ENCODE measurements at places on chromosomes 1 and 21.

DNA sequence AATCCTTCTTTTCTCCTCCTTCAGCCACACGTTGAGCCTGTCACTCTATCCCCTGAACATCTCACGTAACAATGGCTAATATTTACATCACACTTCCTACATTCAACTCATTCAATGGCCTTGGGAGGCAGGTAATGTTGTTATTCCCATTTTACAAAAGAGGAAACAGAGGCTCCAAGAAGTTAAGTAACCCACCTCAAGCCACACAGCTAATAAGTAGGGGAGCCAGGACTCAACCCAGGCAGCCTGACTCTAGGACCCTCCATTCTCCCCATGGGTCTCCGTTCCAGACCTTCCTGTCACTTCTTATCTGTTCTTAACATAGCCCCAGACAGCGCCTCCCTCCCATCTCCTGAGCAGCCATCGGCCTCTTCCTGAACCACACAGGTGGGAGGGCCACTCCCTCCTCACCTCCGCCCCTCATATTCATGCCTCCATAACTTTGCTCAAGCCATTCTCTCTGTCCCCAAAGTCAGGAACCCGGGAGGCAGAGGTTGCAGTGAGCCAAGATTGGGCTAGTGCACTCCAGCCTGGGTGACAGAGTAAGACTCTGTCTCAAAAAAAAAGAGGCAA lies 2.2 kb downstream of the PADI4 start:
- no peak for DNase-seq

GRCh38 chr1:95117207-95118066 lies at the start of gene TLCD4:
TSS of gene TLCD4 (plus strand) at chr1:95117355. CDS start at chr1:95143902, 26,547 bp downstream.
- peak; percentile 59 for DNase-seq

DNA sequence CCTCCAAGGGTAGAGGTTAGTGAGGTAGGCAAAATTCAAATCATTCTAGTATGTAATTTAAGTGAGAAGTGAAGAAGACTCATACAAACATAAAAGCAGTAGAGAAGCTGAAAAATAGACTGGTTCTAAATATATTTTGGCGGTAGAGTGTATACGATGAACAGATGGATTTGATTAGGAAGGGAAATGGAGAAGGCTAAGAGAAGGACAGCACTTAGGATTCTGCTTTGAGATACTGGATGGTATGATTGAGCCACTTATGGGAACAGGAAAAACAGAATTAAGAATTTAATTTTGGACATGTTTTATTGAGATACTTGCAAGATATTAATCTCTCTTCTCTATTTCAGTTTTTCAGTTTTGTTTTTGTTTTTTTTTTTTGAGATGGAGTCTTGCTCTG lies 60.1 kb downstream of the EPB41 start:
- DNase-seq = no peak

DNA sequence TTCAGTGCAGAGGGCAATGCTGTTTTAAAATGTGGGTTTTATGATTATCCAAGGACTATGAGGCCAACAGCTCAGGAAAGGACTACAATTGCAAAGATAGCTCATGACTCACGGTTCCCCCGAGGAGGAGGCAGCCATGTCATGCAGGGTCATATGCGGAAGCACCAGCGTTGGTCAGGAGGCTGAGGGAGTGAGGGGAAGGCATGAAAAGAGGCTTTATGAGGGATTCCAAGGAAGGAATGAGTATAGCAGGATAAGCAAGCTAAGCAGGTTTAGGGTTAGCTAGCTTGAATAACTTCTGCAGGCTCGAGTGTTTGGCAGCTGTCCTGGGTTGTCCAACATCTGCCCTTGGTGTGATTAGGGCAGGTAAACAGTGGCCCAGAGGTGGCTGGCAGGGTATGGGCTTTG lies 495.1 kb downstream of the SETD4 start:
- no peak for DNase-seq

GRCh38 chr1:228471762-228472398 lies 15.3 kb upstream of the RNF187 start:
- DNase-seq = peak; percentile 70

DNA sequence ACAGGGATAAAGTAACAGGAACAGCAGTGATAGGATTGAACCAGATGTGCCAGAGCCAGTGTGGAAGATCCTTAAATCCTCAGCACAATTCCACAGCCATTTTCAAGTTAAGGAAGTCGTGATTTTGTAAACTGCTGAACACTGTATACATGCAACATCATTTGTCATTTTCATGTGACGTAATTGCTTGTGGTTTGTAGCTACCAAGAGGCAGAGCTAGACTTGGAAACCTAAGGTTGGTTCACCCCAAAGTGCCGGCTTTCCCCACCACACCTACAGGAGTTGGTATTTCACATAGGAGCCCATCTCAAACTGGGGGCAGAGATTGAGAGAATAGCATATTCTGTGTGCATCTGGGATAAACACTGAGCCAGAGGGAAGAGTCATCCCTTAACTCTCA lies 113.9 kb downstream of the CAPN8 start:
- DNase-seq = no peak

DNA sequence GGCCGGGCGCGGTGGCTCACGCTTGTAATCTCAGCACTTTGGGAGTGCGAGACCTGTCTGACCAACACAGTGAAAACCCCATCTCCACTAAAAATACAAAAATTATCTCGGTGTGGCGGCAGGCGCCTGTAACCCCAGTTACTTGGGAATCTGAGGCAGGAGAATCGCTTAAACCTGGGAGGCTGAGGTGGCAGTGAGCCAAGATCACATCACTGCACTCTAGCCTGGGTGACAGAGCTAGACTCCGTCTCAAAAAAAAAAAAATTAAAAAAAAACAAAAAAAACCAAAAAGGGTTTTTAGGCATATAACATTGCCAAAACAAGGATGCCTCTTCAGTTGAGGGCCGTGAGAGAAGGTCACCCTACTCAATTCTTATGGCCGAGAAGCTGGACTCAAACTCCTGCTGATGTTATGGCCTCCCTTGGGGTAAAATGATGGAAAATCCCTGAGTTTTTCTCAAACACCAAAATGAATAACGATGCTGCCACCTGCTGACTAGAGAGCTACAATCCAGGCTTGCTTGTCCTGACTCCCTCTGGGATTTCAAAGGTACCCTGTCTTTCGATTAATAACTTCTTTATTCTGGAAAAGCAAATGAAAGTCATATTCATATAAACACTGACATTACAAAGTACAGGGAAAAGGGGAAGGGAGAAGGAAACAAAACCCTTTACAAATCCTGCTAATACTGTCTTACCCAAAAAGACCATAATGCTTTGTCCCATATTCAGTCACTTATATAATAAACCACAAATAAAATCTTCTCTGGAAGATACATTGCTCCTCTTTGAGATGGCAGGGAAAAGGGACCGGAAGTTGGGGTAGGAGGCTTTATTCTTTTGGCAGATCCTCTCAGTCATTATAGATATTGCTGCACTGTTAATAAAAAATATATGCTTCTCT lies 10.7 kb downstream of the RAB42 start:
- DNase-seq = peak; percentile 60

DNA sequence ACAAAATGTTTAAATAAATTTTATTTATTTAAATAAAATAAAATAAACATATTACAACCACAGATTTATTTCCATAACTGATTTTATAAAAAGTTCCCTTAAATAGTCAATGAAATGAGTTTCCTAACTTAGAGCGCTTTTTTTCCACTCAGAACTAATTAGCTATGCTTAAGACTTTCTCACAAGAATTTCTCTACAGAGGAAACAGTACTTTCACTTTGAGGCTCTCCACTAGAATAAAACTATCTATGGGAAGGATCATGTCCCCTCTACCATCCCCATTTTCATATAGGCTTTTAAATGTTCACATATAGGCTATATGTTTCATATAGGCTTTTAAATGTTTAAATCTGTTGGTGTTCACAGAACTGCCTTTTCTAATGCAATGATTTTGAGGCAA lies 40.0 kb upstream of the DPH5 start:
- no peak for DNase-seq

GRCh38 chr1:32398401-32398800 lies 4.2 kb upstream of the BSDC1 start:
- DNase-seq = no peak

DNA sequence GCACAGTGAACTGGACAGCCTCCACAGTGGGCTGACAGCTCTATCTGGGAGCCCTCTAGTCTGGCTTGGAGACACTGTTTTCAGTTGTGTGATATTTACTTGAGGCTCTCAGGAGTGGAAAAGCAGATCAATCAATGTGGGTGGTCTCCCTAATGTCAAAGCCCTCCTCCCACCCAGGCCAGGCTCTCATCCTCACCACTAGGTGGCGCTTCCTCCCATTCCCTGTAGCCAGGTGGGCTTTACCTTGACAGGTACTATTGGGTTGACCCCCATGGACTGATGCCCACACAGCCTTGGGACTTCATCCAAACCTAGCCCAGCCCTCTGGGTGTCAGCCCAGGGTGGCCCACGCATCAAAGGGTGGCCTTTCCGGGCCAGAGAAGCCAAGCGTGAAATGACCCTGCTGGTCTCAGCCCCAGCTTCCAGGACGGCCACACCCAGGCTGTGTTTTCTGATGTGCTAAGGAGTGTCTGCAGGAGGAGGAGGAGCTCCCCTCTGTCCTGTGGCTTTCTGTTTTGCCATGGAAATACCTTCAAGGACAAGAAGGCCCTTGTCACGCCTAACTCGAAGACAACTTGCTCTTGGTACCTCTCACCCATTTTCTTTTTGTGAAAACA lies 54.0 kb downstream of the CLIC6 start:
- DNase-seq = peak; percentile 58

DNA sequence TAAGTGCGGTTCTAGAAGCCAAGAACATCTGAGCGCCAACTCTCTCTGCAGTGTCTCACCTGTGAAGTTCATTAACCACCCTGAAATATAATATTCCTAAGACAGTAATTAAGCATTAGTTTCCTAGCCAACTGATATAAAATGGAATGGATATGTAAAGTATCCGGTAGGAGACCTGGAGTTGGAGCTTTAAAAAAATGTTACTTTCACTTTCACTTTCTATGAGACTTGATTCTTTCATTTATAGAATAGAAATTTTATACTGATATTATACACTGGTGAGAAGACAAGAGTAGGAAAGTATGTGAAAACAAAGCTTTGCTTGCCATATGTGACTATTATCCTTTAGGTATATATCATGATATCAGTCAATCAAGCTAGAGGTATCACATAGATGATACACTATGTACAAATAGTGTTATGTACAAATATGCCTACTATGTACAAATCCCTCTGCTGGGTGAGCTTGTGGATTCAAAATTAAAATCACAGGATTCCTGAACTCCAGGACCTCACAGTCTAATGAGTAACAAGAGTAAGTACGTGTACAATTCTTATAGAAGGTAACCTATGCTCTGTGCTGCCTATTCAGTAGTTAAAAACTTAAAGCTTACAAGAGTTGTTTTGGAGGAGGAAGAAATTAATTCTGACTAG lies 934.2 kb downstream of the TTLL7 start:
- DNase-seq = no peak

GRCh38 chr1:170790651-170791071 lies 126.7 kb downstream of the PRRX1 start:
- no peak for DNase-seq

DNA sequence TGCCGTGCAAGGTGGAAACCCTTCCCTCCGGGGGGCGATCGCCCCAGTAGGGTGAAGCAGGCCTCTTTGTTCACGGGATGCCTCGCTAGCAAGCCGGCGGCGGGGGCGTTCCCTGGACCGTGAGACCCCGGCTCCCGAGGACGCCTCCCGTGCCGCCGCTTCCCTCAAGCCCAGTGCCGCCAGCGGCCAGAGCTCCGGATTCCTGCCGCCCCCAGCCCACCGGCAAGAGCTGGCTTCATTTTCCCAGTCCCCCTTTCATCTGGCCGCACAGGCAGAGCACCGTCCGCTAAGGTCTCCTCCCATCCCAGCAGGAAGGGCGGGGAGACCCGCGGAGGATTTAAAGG lies 16.3 kb downstream of the IER5 start:
- peak; percentile 36 for DNase-seq

DNA sequence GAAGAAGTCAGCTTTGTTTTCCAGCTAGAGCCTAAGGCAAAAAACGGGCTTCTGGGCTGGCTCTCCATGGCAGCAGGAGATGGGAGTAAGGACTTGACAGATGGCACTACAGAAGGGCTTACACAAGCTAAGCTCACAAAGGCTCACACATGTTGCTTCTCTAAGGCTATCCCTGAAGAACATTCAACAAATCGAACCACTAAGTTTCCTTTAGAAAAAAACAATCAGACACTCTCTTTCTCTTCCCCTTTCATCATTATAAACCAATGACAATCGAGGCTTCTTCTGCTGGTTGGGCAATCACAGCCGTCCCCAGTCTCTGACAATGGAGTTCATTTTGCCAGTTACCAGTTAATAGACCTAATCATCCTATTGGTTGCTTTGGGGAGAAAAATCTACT lies 40.5 kb downstream of the TRIT1 start:
- DNase-seq = no peak

DNA sequence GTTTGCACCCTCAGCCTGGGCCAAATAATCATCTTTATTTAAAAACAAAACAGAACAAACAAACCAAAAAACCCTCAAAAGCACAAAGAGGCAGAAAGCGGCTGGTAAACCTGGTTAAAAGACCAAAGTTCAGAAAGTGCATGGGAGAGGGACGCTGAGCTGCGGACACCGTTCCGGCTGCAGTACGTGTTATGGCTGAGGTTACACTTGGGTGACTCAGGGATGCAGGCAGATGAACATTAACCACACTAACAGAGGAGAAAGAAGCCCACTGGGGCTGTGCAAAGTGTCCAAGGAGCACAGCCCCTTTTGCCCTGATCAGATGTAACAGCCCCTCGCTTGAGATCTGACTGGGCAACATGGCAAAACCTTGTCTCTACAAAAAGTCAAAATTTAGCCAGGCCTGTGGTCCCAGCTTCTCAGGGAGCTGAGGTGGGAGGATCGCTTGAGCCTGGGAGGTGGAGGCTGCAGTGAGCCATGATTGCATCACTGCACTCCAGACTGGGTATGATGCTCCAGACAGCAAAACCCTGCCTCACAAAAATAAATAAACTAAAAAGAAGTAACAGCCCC lies 28.3 kb downstream of the GPR157 start:
- DNase-seq = peak; percentile 6

DNA sequence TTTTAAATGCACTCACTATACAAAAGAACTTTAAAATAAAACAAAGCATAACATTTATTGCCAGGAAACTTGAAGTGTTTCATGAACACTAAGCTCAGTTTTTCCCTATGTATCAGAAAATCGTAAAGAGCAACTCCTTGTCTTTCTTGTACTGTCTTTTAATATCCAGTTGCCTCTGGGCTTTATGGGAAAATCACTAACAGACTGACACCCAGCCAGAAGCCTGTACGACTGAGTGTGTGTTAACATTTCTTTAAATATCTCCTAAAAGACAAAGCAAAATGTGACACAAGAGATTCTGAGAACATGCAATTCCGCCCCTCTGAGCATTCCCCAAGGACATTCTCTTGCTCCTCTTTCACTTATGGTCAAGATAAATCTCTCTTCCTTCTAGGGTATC lies 347.5 kb upstream of the DPYD start:
- no peak for DNase-seq

GRCh38 chr1:33242652-33243051 lies 13.6 kb upstream of the ZNF362 start:
- no peak for DNase-seq

GRCh38 chr1:178277793-178278530 lies 184.1 kb downstream of the RASAL2 start:
- no peak for DNase-seq

Measured in GM13976 (cell line).